Glutamatergic neuron (in vitro differentiated cells): ENCODE measurements at places on chromosomes 6 and 20.

DNA sequence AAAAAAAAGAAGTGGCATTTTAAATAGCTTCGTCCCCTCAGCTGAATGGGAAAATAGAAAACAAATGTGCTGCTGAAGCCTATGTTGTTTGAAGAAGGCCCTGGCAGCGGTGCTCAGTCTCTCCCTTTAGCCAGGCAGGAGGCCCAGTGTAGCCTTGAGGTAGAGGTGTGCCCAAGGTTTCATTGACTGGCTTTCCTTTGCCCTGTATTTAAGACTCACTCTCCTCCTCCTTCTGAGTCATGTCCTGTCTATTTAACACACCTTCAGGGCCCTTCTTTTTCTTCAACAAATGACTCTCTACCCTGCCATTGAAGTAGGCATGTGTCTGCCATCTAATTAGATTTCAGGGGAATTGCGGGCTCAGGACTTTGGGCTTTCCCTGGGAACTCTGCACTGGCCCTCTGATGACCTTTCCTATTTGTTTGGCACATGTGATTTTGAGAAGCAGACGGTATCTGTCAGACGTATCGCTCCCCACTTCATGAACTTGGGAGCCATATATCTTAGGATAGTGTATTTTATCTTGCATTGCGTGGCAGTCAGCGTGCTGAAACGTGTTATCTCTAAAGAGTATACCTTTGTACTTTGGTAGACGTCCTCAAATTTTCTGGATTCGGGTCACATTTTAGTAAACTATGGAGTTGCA is 4.3 kb downstream of the TJAP1 start:
- DNase-seq, result no peak

GRCh38 chr20:46269372-46269771 is 38.9 kb downstream of the CDH22 start:
- DNase-seq, result no peak

GRCh38 chr6:35206346-35206745 is 7.4 kb upstream of the SCUBE3 start:
- no peak for DNase-seq

DNA sequence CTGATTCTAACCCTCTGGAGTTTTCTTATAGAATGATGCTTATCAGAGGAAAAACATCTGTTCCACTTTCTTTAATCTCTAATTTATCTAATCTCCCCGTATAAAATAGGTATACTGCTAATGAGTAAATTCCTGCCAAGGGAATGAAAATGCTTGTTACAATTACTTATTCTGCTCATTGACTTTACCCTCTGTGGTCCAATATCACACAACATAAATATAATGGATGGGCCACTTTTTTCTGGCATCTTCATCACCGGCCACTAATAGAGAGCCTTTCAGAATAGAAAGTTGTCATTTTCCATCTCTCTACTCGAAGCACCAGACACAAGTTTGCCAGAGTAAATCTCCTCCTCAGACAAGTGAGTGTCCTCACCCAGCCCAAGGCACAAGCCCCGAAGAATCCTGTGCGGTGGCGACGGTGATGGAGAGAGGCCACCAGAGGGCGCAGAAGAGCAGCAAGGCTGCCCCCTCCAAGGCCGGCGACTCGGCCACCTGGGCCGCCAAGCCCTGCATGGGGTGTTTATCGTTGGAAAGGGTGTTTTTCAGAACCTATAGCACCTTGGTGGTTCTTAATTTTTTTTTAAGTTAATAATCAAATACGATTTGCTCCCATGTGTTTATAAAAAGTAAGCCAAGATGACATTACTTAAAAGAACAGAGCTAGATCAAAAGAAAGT is 212.9 kb upstream of the ARID1B start:
- DNase-seq, result peak; percentile 91

DNA sequence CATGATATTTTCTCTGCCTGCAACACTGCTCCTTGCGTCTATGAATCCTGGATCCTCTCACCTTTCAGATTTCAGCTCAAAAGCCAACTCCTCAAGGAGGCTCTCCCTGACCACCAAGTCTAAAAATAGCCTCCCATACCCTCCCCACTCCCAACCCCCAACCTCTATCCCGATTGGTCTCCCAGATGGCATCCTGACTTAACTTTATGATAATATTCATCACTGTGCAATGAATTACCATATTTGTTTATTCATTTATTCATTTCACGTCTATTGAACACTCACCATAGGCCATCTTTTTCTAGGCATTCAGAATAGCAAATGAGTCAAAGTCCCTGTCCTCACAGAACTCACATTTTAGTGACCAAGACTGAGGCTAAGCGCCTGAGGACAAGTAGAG is 42.6 kb upstream of the NFATC2 start:
- no peak for DNase-seq
